Left kidney (tissue), 8 donors: ENCODE measurements at places on chromosomes 2 and 18.

GRCh38 chr2:100196786-100197494 lies 54.5 kb upstream of the AFF3 start:
- peak; percentile 56 for DNase-seq

- DNase-seq, result no peak
These were observed 66.6 kb downstream of the ZFP36L2 start for GRCh38 chr2:43159797-43160196.

GRCh38 chr2:191611614-191612013 lies 66.3 kb upstream of the NABP1 start:
- DNase-seq, result no peak

- no peak for DNase-seq
These were observed 17.1 kb downstream of the PDK1 start for GRCh38 chr2:172572981-172573380.

DNA sequence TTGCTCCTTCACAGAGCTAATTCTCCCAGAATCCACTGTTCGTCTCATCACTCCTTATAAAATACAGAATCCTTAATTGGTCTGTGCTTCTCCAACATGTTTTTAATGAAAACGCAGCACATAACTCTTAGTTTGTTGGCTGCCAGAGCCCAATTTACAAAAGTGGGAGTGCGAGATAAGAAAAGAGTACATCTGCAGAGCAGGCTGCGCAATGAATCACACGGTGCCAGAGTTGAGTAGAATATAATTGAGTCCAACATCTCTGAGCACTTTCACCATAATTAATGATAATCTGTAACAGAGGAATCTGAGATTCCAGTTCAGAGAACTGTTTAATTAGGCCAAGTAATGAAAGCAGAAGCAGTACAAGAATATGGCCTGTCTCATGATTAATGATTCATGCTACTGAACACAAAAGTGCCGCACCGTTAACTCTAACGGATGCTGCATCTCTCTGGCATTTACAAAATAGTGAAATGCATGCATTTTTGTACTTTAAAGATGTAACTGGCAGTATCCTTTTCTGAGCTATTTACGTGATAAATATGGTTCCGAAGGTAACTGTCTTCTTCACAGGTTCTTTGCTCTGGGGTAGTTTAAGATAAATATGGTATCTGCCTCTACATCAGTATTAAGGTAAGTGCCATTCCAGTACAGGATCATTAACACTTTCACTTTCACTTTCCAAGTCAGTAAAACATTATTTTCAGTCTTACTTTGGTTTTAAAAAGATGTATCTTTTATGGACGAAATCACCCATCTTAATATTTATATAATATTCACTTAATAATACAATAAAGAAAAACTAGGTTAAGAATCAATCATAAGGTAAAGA lies 785.6 kb downstream of the NR4A2 start:
- peak; percentile 1 for DNase-seq

- peak; percentile 51 for DNase-seq
These were observed 28.8 kb upstream of the DDX18 start for GRCh38 chr2:117785740-117786139.

GRCh38 chr18:75132098-75132870 lies 76.7 kb downstream of the PTGR3 start:
- no peak for DNase-seq

GRCh38 chr2:201880993-201881611 lies 74.8 kb downstream of the CDK15 start:
- no peak for DNase-seq

DNA sequence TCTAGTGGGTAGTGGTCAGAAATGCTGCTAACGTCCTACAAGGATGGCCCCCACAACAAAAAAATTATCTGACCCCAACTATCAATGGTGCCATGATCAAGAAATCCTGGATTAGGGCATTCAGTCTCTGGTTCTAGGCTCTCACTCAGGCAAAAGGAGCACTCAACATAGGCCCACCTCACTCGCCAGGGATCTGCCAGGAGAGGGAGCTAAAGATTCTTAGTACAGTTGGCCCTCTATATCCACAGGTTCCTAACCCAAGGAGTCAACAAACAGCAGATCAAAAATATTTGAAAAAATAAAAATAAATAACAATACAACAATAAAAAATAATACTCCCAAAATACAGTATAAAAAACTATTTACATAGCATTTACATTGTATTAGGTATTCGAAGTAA lies 10.0 kb downstream of the SLC4A5 start:
- DNase-seq, result peak; percentile 17
